ENCODE measurements at places on chromosomes 5 and 9.

- DNase-seq = no peak
Measured at GRCh38 chr5:6166698-6167394, 211.5 kb downstream of the MED10 start.

GRCh38 chr5:180290568-180291233, 1.2 kb downstream of the MAPK9 start:
- no peak for DNase-seq

DNA sequence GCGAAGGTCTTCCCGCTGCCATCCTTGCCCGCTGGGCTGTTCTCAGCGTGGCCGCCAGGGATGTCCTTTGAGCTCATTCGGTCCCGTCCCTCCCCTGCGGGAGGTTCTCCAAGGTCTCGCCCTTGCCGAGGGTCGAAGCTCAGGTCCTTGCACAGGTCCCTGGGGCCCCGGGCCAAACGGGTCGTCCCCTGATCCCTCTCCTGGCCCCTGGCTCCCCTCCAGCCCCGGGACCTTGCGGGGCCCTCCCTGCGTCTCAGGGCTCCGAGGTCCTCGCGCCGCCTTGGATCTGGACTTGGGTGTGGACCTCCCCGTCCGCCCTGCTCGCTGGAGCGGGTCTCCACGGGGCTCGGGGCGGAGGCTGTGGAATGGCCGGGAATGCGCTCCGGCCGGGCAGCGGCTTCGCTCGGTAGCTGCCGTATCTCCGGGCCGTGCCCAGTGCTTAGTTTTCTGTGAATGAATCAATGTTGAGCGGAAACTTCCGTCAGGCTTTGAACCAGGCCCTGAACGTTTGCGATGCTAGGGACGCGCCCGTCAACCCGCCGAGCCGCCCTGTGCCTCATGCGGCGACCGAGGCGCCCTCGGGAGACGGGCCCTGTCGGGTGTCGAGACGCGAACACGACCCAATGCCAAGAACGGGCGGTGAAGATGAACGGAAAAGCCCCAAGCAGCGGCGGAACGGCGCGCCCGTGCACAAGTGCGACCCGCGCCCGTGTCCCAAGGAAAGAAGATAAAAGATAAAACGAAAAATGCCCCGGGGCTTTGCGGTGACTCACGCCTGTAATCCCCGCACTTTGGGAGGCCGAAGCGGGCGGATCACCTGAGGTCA, 780 bp downstream of the RNU6ATAC start:
- peak; percentile 43 for DNase-seq

GRCh38 chr9:116377179-116377798, 223.7 kb downstream of the PAPPA start:
- no peak for DNase-seq

DNA sequence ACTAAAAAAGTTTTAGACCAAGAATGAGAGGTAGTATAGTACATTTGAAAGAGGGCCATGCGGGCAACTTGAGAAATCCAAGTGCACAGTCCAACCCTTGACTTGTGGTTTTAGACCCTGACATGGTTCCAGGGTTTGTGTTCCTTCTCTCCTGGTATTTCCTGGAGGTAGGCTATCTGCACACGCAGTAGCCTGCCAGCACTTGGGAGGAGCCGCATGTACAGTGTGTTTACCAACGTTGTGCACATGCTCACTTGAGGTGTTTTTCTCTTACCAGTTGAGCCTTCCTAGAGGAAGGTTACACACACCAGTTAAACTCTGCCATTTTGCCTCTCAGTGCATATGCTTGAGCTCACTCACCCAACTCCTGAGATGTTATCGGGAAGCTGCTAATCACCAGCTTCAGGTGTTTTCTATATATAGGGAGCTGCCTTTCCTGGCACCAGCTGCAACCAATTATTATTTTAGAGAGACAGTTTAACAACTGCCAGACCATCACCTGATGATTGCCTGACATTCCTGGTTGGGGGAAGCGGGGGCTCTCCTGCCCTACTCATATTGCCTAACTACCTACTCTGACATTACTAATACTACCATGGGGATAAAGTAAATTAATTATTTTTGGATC, 593.4 kb upstream of the TUSC1 start:
- no peak for DNase-seq

DNA sequence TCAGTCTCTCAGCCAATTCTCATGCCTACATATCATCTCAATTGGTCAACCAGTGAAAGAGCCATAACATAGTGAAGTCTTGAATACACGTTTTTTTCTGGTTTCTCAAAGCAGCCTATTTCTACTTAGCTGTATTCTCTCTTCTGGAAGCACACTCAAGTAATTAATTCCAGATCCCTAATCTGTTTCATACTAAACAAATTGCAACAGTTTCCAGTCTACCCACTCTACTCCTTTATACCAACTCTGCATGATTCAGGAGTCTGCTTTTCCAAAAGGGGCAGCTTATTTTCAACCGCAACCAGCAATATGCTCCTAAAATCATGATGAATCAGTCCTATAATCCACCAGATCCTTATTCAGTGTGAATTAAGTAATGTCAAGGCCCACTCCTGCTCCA, 211.7 kb downstream of the TLE1 start:
- DNase-seq = no peak

- no peak for DNase-seq
Measured at GRCh38 chr9:98867103-98867428, 59.6 kb downstream of the GALNT12 start.

- DNase-seq = no peak
Measured at GRCh38 chr5:92527311-92528078, 1053.5 kb downstream of the NR2F1-AS1 start.

DNA sequence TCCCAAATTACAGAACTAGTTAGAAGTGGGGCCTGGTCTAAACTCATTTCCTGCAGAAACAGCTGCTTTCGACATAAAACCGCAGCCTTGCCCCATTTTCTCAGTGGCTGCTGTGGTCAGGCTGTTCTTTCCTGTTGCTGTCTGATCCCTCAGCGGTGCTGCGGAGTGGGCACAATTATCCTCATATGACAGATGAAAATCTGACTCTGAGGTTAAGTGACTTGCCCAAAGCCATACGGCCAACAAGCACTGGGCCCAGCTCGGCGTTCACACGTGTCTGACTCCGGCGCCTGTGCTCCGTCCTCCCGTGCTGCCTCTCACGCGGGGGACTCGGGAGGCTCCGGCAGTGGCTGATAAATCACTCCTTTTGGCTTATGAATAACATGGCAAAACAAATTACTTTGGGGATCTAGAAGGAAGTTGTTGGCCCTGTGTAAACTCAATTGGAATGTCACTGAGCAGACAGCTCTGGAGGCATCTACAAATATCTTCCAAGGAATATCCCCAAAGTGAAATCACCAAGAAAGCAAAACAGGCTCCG, 142.6 kb upstream of the LMX1B start:
- peak; percentile 16 for DNase-seq

GRCh38 chr5:72818866-72819534, 2.5 kb downstream of the TNPO1 start:
- DNase-seq = peak; percentile 13

- DNase-seq = no peak
Measured at GRCh38 chr5:160230686-160231527, 1.6 kb downstream of the FABP6 start.

DNA sequence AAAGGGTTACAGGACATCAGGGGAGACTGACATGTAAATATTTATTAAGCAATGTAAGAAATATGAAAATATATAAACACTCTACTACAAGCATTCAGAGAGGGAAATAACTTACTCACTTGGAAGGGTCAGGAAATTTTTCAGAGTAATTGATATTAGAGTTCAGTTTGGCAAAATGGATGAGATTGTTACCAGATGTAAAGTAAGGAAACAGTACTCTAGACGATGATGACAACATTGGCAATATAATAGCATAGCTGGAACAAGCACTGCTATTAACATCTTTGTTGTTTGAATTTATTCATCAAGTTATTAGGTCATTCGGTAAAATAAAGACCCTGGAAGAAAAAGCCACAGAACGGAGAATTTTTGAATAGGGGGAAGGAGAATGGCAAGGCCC, 49.1 kb downstream of the GNA14 start:
- DNase-seq = no peak

- peak; percentile 89 for DNase-seq
Measured at GRCh38 chr5:137622850-137623249, 113.0 kb downstream of the KLHL3 start.

DNA sequence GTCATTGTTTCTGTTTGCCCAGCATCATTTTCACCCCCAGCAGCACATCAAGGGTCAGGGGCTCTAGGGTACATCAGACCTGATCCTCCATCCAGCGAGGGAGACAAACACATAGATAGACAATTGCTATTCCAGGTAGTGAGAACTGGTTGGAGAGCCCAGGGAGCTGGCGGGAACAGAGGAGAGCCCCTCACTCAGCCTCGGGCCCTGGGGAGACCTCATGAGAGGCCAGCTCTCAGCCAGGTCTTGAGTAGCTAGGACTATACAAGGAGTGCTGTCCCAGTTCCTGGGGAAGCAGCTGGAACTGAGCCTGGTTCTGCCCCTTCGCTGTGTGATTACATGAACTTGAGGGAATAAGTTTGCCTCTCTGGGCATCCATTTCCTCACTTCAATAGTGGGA, 80.3 kb downstream of the HRH2 start:
- DNase-seq = no peak

DNA sequence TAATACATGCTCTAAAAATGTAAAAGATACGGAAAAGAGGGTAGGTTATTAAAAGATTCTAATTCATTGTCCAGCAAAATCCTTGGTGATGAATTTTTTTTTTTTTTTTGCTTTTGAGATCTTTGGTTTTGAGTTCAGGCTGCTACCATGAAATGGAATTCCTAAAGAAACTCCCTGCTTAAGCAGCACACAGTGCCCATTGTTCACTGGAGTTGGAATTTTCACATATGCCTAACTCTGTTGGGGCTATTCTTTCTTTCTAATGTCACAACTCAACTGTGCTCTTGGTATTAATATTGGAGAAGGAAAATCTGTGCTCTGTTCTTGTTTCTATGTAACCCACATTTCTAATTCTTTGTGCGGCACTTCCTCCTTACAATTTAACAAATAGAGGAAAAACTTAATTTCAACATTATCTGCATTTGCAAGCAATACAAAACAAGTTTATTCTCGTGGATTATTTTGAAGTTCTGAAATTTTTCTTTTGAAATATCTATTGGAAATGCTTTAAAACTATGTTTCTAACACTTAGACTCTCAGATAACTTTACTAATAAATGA, 21.6 kb downstream of the MATR3 start:
- DNase-seq = no peak

DNA sequence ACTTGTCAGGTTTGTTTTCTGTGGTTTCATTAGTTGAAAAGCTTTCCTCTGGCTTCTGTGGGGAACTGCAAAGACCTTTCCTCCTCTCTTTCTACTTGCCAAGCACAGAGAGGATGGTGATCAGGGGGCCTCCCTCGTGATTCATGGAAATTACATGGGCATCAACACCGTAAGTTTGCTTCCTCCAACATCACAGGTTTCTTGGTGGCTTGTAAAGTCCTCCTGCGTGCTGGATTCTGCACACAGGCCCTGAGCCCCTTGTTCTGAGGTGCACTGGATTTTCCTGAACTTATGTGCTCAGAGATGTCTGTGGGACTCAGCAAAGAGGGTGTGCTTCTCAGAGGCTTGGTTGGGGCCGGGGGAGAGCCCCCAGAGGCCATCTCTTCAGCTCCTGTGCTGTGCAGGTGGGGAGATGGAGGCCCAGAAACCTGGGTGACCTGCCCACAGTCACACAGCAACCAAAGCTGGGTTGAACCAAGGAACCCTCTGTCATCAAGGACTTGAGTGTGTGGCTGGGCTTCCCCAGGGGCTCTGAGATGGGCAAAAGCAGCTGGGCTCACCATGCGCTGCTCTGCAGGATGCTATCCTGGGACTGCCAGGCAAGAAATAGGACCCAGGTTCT, 36.5 kb downstream of the RGS3 start:
- DNase-seq = no peak

DNA sequence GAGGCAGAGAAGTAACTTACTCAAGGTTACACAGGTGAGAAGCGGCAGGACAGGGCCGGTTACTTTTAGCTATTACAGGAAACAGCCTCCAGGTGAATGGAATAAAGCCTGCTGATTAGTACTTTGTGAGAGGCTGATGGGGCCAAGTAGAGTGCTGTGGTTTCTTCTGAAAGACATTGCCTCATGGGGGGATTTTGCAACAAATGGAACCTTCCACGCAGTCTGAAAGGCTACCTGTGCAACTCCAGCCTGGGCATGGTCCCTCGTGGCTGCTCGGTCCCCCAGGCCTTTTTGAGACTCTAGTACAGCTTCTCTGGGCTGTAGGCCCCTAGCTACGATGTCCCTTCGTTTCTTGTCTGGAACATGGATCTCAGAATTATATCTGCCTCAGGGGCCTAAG, 2.0 kb downstream of the TMEM268 start:
- no peak for DNase-seq

DNA sequence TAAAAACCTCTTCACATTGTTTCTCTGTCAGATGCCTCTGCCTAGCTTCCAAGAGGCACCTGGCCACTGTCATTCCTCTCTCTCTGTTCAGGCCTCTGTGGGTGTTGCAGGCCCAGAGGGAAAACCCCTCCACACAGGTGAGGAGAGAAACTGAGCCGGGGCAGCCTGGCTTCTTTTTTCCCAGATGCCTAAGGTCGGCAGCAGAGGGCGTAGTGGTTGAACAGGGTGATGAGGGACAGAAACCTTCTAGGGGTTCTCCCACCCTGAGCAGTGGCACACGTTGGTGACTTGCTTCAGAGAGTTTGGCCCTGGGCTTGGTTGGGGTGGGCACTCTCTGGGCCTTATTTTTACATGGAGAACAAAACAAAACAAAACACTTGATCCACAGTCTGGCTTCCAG, 12.2 kb downstream of the IL9 start:
- DNase-seq = no peak

GRCh38 chr5:15798006-15798405, 298.0 kb downstream of the FBXL7 start:
- DNase-seq = no peak

DNA sequence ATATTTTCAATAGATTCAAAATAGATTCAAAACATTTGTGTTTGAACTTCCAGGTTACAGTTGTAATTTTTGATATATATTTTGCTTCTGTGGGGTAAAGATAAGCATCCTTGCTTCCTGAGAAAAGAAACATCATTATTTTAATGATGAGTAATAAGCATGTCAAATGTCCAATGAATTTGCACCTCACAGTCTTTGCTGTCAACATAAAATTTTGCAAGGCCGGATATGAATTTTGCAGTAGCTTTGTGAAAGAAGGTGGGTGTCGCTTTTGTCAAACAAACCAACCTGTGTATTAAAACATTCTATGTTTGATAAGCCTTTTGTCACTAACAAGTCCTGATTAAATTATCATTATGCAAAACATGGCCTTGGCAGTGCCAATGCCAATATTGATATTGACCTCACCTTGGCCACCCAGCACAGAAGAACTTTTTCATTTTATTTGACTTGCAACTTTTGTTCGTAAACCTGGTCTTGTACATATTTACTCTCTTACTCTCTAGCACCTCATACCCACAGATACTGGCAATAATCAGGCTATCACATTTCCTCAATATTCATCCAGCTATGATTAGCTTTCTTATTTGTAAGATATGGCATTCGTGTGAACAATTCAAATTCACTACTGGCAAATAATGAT, 645.0 kb upstream of the KLF4 start:
- DNase-seq = no peak

- DNase-seq = no peak
Measured at GRCh38 chr5:75460942-75461610, 50.4 kb downstream of the CERT1 start.

All from C1 segment of cervical spinal cord (tissue), 14 donors.